Psoas muscle (tissue), 8 donors: ENCODE measurements at places on chromosomes 7 and 10. TPM values are rescaled to one million over a fixed set of nuclear protein-coding genes. Genes with fewer than 3 reads are reported as not detected.

Gene ANKRD61
- 0.45 TPM for total RNA-seq

DNA sequence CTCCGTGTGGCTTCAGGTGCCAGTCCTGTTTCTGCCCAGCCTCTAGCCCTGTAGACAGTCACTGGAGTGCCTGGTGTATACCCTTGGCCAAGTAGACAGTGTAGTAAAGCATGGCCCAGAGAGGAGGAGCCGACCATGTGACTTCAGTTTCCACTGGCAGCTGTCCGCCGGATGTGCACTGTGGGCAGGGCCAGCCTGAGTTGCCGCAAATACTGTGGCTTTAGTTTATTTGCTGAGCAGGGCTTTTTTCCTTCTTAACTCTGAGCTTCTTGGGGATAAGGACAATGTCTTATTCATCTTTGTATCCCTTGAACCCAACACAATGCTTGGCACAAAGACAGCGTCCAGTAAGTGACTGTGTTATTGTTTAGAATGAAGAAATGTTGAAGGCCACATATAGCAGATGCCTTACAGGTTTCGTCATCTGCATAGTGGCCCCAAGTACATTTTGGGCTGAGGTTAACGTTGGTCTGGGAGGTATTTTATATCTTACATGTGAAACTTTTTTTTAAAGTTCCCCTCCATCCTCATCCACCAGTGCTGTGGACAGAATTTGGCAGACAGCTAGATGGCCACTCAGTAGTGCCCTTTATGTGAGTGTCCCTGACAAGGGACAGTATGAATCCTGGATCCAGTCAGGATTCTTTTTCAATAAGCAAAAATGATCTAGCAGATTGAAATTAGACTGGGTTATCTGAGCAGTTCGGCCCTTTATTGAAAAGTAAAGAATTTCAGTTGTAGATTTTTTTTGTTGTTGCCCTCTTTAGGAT lies 40.6 kb downstream of the CYP17A1 start:
- DNase-seq, result peak; percentile 89

GRCh38 chr10:118793545-118793944 lies 38.8 kb upstream of the CACUL1 start:
- peak; percentile 60 for DNase-seq

Gene OR6B1
- total RNA-seq, result not detected

GRCh38 chr10:71558991-71559390 lies 160.6 kb downstream of the C10orf105 start:
- DNase-seq, result no peak

GRCh38 chr7:100021297-100021696 lies 5.9 kb downstream of the ZKSCAN1 start:
- DNase-seq, result no peak

GRCh38 chr10:129961157-129961701 lies 2.8 kb downstream of the EBF3 start:
- no peak for DNase-seq

DNA sequence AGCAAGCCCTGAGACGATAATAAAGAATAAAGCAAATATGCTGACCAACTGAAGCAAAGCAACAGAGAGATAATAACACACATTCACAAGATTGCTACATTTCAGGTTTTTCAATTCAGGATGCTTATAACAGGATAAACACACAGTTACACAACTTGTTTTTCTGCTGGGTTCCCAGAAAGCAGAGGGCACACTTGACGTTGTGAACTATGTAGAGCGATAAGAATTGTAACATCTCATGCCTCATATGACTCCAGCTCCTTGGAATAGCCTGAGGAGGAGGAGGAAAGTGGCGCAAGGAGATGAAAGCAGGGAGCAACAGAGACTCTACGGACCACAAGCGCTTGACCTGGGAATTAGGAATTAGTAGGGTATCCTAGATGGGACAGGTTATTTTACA lies 201.7 kb downstream of the SKAP2 start:
- no peak for DNase-seq

DNA sequence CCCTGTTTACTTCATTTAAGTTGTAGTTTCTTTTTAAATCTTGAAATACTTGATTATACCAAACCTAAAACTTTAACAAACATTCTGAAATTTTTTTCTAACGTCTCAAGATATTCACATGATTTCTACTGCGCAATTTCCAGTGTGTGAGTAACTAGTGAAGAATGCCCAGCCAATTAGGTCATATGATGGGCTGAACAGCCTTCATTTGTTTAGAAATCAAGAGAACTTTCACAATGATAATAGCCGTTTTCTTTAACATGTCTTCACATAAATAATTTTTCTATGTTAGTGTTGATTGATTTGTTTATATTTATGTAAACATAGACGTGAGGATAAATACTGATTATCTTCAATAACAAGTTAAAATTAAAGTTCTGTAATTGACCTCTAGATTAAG lies 21.8 kb downstream of the STAM start:
- no peak for DNase-seq

Gene ASAH2
- 2.0 TPM for total RNA-seq

DNA sequence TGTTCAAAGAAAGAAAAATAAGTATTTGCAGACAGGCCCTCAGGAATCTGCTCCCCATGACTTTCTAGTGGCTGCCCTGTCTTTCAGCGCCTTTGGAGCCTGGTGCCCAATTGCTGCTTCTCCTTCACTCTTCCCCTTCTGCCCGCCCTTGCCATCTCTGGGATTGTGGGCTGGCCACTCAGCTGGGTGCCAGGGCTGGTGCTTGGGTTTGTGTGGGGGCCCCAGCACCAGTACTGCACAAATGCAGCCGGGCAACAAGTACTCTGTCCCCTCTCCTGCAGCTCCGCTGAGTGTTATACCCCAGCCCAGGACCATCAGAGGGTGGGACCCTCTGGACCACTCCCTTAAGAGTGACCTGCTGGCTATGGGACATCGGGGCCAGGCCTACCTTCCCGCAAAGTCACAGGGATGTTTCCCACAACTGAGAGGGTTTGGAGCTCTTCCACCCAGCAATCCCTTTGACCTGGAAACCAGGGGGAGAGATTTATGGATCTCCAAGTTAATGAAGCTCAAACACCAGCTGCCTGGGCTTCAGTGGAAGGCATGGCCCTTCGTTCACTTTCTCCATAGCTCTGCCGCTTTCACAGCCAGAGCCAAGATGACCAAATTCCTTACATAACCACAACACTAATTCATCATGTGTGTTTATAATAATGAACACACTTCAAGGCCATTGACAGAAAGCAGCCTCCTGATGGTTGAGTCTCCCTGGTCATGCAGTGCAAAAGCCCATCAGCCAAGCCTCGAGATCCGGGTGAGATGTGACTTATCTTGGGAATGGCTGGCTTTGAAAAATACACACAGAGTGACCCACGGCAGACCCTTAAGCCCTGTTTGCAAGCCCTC lies 313.9 kb upstream of the ZNF32 start:
- no peak for DNase-seq
